ENCODE measurements at places on chromosomes 6 and 20. TPM values are rescaled to one million over a fixed set of nuclear protein-coding genes. Genes with fewer than 3 reads are reported as not detected.

GRCh38 chr6:42042108-42042507 lies 8.2 kb upstream of the TAF8 start:
- no peak for DNase-seq

DNA sequence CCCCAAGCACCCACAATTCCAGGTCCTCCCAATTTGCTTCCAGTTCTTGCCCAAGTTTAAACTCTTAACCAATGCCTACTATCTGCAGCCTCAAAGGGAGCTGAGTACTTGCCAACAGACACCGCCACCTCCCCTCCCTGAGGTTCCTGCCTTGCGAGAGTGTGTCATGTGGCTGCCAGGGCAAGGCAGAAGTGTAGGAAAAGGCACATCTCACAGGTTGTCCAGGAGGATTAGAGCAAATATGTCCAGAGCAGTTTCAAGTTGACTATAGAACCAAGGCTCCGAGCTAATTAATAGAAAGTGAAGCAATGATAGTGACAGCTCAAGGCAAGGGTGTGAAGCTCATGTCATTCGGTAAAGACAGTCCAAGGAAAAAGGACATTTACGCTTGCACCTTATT lies 127.8 kb downstream of the ATXN1 start:
- no peak for DNase-seq

DNA sequence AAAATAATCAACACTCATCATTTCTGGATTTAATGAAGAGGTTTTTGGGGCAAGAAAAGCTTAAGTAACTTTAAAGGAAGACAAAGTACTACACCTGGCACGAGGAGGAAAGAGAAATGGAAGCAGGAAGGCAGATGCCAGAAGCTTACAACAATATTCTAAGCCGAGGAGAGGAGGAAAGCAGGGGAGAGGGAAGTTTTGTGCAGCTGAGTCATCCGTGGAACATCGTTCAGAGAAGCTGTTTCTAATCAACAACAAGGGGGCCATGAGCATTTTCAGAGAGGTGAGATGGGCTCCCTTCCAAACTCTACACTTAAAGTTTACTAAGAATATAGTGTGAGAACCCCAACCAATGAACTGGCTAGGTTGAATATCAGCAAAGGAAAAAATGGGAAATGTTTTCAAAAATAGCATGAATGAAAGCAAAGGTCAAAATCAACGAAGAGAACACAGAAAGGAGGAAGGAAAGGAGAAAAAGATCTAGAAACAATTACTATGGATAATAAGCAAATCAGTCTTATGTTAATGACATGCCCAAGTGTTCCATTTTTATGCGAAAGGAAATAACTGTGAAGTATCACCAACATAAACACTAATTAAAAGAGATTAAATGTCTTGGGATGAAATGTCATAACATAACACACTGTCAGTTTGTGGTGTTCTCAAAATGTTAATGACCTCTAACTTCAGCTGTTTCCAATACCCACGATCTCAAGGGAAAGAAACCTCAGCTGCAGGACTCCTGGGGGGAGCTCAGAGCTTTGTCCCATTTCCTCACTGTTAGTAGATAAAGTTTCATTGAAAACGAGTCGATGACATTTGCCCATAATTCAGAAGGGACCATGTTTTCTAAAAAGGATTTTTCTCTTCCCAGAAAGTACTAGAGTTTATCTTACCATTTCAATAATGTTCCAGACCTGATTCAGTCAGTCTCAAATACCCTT lies 203.4 kb upstream of the STXBP5 start:
- DNase-seq = no peak

DNA sequence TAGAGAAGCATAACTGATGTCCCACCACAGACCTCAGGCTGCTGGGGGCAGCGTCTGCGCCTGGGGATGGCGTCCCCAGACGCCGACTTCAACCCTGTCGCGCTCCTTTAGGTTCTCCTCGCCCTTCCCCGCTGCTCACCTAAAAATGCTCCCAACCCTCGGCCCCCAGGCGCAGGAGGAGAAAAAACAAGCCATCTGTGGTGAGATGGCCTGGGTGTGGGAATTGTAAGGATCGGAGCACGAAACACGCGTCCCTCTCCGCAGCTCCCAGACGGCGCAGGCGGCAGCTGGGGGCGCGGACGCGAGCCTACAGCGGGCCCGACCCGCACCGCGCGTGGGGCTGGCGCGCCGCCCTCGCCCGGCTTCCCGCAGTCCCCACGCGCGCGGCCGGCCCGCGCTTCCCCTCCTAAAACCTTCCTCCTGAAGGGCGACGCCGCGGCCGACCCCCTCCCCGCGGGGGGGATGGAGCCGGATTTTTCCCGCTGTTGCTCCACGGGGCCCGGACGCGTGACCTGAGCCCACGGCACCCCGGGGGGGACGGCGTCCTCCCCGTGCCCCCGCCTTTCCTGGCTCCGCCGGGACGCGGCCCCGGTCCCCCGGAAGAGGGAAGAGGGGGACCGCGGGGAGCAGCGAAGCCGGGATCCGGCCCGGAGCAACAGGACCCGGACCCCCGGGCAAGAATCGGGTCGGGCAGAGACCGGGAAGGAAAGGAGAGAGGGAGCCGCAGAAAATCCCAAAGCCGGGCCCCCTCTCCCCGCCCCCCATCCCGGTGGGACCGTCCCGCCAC lies 611 bp downstream of the EPB41L2 start:
- DNase-seq = no peak

- DNase-seq = no peak
Measured at GRCh38 chr6:115067690-115068447, 725.0 kb upstream of the HS3ST5 start.

- DNase-seq = no peak
Measured at GRCh38 chr20:16828666-16829305, 80.6 kb downstream of the OTOR start.

GRCh38 chr6:29946223-29947076 lies 4.1 kb downstream of the HLA-A start:
- DNase-seq = no peak

GRCh38 chr6:69953491-69953890 lies 87.1 kb downstream of the COL19A1 start:
- no peak for DNase-seq

GRCh38 chr6:101878554-101879276 lies 485.2 kb downstream of the GRIK2 start:
- no peak for DNase-seq

DNA sequence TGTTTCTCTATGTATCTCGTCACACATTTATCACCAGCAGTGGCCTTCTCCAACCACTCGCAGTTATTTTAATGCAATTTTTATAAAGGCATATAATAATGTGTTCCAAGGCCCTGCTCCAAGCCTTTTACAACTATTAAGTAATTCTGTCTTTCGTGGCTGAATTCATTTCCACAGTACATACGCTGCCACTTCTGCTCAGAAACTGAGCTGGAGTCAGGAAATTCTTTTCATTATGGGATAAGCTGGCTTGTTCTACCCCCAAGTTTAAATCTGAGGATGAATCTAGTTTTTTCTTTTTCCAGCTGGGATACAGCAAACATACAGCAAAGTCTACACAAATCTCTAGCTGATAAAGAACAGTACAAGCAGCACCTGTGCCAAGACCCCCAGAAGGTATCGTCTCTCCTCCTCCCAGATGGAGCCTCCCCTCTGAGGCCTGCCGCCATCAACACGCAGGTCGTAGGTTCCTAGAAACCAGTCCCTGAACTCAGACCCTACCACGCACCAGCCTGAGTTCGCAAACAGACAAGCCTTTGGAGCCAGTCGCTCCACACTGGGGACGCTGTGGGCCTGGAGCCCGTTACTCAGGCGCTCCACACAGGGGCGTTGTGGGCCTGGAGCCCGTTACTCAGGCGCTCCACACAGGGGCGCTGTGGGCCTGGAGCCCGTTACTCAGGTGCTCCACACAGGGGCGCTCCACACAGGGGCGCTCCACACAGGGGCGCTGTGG lies 263.5 kb downstream of the THBS2 start:
- no peak for DNase-seq

DNA sequence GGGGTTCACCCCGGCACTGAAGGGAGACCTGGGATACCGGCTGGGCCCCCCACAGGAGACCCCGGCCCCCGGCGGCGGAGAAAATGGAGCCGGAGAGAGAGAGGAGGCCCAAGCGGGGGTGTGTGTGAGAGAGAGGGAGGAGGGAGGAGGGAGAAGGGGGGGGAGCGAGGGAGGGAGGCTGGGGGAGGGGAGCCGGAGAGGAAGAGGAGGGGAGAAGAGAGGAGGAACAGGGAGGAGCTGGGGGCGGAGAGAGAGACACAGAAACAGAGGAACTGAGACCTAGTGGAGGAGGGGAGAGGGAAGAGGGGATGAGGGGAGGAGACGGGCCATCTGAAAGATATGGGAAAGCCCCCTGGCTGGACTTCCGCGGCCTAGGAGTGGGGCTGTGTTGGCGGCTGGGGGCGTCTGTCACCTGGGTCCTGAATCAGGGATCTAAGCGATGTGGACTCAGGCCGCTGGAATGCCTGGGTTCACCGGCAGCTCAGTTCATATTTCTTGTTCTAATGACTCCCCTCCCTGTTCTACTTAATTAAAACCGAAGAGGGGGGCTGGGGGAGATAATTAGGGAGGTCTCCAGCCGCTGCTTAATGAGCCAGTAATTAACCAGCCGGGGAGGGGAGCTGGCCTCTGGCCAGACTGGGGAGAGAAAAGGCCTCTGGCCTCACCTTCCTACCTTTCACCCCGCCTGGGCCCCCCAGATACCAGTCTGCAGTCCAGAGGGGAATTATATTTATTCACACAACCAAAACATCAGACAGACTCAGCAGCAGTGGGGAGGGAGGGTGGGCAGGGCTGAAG lies at the start of gene PBX2:
PBX2 (minus strand) TSS at position 149 of the 798 bp plus-strand sequence. CDS start 287 bp downstream, outside the sequence.
- peak; percentile 94 for DNase-seq

GRCh38 chr6:26367114-26367513 lies 2.1 kb downstream of the BTN3A2 start:
- DNase-seq = no peak

GRCh38 chr20:24590178-24590982 lies 121.0 kb downstream of the SYNDIG1 start:
- no peak for DNase-seq

DNA sequence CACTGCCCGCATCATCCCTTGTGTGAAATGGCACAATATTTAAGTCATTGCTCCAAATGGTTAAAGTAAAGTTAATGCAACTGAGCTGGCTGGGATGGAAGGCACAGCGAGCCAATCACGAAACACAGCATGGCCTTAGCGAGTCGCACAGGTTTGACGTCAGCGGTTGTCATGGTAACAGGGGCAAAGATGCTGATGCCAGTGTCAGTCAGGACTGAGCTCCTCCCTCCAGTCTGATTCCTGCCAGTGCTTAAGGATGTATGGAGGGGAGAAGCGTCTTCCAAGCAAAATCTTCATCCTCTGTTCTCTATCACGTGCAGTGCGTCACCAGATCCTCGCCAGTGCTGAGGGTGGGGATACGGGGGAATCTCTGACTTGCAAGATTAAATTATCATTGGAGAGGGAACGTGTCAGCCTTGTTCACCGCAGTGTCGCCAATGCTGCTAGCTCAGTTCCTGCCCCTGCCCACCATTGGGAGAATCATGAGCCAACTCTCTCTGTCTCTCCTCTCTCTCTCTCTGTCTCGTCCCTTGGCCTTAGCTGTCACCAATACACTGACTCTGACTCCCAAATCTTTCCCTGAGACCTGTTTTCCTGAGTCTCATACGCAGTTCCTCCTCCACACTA lies 24.5 kb downstream of the TSPYL4 start:
- peak; percentile 93 for DNase-seq

DNA sequence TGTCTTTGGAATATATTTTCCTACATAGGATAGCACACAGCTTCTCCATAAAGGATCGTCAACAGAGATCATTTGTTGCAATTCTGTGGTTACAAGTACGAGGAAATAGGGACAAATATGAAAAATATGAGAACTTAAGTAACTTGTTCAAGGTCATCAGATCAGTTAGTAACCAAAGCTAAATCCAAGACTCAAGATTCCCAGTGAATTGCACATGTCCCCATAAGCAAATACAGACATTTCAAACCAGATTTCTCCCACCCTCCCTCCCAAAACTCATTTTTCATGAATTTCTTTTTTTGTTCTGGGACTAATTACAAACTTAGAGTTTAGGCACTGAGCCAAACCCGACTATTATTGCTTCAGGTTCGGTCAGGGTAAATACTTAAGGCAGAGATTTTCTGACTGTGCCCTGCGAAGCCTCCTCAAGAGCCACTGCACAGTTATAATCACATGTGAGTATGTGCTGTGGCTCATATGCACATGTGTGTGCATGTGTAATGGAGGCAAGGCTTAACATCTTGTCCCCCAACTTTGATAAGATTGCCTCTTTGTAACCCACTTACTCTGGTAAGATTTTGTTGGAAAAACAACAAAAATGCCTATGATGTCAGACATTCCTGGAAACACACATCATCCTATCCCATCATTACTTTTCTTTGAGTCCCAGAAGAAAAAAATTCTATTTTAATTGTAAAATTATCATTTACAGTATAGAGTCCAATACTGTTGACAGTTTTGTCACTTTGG lies 216.2 kb downstream of the CD83 start:
- DNase-seq = no peak

GRCh38 chr6:45657226-45657625 lies 279.5 kb upstream of the SUPT3H start:
- no peak for DNase-seq

- no peak for DNase-seq
Measured at GRCh38 chr6:98909236-98909635, 38.5 kb downstream of the FBXL4 start.

- peak; percentile 75 for DNase-seq
Measured at GRCh38 chr6:24581084-24581669, 64.8 kb downstream of the KIAA0319 start.

- no peak for DNase-seq
Measured at GRCh38 chr6:151998784-151999183, 191.3 kb downstream of the ESR1 start.

- DNase-seq = no peak
Measured at GRCh38 chr6:123402052-123402451, 234.7 kb downstream of the TRDN start.

DNA sequence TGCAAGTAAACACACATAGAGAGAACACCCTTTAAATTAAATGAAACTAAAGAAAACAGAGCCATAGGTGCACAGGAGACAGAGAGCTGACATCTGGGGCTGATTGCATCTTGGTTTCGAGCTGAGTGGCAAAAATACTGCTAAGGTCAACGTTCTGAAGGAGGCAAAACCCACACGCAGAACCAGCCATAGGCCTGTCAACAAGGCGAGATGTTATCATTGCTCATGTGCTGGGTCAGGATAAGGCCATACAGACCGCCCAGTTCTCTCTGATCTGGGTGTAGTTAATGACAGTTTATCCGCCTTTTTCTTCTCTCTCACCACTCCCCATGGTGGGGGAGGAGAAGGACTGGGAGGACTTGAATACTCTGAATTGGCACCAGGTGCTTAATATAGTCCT lies 4.5 kb upstream of the FAM110A start:
- DNase-seq = no peak

DNA sequence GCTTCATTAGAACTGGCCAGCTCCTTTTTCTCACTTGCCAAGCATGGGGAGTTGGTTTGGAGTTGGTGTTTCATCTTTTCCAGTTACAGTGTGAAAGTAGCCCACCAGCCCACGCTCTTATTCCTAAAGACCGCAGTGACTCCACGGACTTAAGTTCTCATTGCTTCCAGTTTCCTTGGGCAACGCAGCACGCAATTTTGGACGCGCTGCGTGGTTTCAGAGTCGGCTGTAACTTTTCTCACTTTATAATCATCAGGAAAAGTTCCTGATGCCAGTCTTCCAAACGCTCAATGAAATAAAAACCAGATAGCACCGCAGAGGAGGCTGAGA lies 381 bp upstream of the PEX7 start:
- no peak for DNase-seq

Gene MUCL3
- not detected for total RNA-seq

Gene TBC1D22B
- 19.6 TPM for total RNA-seq

Gene PLG
- not detected for total RNA-seq

Gene LCA5
- 1.8 TPM for total RNA-seq

Gene NRN1
- total RNA-seq = 5.1 TPM

Gene ARMH2
- not detected for total RNA-seq
